Thymus (tissue), 14 donors: ENCODE measurements at places on chromosomes 4 and X.

DNA sequence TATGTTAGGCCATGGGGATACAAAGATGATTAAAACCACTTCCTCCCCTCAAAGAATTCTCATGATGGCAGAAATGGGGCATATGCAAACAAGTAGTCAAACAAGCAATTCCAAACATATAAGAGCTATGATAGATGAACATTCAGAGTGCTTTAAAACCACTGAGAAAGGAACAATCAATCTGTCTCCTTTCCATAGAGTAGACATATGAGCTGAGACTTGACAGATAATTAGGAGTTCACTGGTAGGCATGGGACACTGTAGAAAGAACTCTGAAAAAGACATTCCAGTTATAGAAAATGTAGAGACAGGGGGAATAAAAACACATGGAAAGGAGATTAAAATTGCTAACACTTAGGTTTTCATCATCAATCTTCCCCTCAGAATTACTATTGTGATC, 372.8 kb downstream of the KLHL4 start:
- DNase-seq = no peak

- no peak for DNase-seq
Observed at GRCh38 chr4:75142850-75143249, 209.9 kb downstream of the PARM1 start.

- no peak for DNase-seq
Observed at GRCh38 chrX:30580641-30581040, 3.1 kb upstream of the TASL start.

DNA sequence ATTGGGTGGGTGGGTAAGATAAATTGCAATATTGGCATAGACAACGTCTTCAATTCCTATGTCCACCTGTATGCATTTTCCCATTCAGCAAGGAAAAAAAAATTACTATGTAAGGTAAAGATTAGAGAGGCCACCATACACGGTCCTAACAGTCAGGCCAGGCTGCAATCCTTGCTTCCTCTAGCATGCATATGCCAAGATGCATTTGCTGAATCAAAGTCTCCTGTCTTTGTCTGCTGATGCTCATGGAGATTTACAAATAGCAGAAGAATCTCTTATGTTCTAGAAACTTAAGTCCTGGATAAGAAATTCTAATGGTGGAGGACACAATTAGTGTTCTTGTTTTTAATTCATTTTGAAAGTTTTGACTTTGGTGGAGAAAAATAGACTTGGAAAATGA, 206.8 kb downstream of the PDGFC start:
- DNase-seq = no peak

GRCh38 chrX:31353095-31353494, 281.3 kb upstream of the FTHL17 start:
- no peak for DNase-seq

DNA sequence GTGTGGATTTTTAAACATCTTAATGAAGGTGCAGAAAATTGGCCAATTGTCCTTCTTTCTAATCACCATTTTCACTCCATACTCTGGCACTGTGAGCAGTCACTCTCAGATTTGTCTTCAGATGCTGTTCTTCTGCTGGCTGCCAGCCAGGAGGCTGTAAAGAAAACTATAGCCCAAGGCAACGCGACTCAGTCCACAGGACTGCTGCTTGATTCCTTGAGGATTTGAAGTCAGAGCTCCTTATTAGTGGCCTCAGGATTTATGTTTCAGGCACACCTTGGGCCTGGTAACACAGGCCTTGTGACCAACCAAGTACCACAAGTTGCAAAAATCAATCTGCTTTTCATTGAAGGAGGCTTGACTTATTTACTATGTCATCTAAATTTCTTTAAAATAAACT, 342.6 kb downstream of the GPM6A start:
- no peak for DNase-seq

DNA sequence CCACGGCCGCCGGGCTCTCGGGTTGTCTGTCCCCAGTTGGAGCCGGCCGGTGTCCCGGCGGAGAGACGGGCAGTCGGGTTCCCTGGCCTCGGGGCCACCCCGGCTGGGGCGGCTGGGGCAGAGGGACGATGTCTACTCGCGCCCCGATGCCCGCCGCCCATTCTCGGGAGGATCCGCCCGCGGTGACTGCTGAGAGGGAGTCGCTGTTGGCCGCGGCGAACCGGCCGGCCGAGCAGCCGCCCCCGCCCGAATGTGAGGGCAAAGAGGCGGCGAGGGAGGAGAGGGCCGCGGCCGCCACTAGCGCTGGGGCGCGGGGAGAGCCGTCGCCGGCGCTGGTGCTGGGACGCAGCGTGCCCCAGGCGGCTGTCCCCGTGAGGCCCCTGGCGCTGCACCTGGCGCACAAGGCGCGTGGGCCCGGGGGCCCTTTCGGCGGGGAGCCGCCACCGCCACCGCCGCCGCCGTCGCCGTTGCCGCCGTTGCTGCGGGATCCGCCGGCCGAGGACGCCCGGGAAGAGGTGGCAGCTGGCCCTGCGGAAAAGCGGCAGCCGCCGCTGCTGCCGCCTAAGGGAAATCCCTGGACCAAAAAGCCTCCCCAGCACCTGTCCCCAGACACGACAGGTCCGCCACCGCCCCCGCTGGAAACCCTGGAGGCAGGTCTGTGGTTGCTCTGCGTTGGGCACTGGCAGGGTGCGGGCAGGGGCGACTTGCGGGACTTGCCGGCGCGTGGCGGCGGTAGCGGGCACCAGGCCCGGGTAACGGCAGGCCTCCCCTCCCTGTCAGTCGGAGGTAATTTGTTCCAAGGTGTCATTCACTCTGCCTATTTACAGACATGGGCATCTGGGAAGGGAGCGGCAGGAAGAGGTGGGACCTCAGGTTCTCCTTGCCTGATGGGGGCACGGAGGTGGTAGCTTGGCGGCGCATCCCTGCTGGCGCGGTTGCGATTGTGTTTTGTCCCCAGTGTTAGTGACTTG, 739 bp downstream of the LARP1B start:
- peak; percentile 62 for DNase-seq

- DNase-seq = no peak
Observed at GRCh38 chr4:80173401-80173800, 23.9 kb upstream of the PRDM8 start.

- no peak for DNase-seq
Observed at GRCh38 chr4:119238068-119238722, 25.7 kb downstream of the USP53 start.

DNA sequence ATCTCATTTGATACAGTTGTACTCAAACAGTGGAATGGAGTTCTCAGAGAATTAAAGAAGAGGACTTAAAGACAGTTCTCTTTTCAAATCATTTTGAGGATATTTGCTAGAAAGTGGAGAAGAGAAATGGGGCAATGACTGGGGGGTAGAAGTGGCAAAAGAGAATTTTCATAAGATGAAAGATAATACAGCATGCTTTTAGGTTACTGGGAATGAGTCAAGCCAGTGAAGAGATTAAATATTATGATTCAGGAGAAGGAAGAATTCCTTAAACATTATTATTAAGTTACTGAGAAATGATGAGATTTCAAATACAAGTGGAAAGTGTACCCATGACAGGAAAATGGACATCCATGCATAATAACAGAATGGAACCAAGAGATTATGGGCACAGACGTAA, 219.0 kb upstream of the DKK2 start:
- no peak for DNase-seq

GRCh38 chr4:3736290-3736689, 29.9 kb upstream of the ADRA2C start:
- DNase-seq = no peak
